Glutamatergic neuron (in vitro differentiated cells): ENCODE measurements at places on chromosomes 6 and 20. TPM values are rescaled to one million over a fixed set of nuclear protein-coding genes. Genes with fewer than 3 reads are reported as not detected.

DNA sequence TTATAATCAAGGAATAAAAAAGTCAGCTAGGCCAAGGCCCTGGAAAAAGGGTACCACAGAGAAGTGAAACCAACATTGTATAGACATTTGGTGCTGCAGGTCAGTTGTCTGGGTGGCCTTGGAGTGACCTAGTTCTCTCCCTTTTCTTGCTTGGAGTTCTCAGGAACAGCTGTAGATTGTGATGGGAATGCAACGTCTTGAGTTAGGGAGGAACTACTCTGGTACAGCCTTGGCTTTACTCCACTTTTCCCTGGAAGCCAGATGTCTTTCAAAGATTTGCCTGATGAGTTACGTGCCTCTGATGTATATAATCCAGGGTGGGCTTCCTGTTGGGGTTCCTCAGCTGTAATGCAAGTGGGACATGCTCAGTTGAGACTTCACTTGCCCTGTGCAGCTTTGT is 694.7 kb downstream of the HTR1B start:
- no peak for DNase-seq

GRCh38 chr6:72382602-72383529 is 239.0 kb upstream of the KCNQ5 start:
- no peak for DNase-seq

- DNase-seq = no peak
Observed at GRCh38 chr6:41153451-41153850, 696 bp downstream of the TREML1 start.

DNA sequence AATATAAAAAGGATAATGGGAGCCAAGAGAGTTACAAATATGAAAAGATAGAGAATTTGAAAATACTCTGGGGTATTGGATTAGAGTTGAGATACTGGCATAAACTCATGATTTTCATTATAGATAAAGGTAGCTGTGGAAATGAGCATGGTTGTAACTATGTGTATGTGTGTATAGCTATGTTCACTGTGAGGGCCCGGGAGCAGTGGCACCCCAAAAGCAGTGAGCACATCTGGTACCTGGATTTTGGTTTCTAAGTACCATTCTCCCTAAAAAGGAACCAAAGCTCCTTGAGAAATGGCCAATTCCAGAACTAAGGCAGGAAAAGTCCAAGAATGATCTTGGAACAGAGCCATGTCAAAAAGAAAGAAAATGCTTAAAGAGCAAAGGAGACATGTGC is 202.4 kb upstream of the QKI start:
- DNase-seq = no peak

DNA sequence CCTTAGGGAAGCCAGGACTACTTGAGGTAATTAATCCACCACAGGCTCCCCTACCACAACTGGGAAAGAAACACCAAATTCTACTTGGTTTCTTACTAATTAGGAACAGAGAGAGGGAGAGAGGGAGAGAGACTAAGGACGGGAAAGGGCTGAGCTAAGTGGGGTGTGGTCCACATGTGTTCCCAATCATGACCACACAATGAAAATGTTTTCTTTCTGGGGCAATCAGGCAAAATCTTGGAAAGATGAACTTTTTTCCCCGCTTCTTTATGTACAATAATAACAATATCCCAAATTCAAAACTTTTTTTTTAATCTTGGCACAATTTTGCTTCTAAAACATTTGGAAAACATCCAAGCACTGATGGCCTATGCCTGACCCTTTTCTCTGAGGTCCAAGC is 734.4 kb downstream of the MAFB start:
- DNase-seq = no peak

GRCh38 chr6:33886673-33887144 is 82.9 kb upstream of the MLN start:
- no peak for DNase-seq

- no peak for DNase-seq
Observed at GRCh38 chr6:150417899-150418826, 49.4 kb downstream of the IYD start.

- no peak for DNase-seq
Observed at GRCh38 chr6:37525460-37526357, 26.0 kb upstream of the CCDC167 start.

DNA sequence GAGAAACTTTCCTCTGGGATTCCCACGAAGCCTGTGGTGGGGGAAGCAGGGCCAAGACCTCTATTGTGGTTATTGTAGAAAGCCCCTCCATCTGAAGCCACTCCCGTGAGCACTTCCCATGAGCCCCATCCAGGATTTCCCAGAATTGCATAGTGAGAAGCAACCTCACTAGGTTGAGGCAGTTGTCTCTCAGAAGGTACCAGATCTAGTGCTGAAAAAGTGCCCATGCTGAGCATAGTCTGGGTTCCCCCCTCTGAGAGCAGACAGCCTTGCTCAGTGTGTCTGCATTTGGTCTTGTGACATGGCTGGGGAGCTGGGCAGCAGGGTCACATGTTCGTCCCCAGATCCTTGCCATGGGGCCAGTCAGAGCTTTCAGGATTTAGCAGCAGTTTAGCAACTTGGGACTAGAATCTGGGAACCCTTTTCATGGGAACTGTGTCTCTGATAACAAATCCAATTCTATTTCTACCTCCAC is 38.6 kb downstream of the SLC9A8 start:
- no peak for DNase-seq

DNA sequence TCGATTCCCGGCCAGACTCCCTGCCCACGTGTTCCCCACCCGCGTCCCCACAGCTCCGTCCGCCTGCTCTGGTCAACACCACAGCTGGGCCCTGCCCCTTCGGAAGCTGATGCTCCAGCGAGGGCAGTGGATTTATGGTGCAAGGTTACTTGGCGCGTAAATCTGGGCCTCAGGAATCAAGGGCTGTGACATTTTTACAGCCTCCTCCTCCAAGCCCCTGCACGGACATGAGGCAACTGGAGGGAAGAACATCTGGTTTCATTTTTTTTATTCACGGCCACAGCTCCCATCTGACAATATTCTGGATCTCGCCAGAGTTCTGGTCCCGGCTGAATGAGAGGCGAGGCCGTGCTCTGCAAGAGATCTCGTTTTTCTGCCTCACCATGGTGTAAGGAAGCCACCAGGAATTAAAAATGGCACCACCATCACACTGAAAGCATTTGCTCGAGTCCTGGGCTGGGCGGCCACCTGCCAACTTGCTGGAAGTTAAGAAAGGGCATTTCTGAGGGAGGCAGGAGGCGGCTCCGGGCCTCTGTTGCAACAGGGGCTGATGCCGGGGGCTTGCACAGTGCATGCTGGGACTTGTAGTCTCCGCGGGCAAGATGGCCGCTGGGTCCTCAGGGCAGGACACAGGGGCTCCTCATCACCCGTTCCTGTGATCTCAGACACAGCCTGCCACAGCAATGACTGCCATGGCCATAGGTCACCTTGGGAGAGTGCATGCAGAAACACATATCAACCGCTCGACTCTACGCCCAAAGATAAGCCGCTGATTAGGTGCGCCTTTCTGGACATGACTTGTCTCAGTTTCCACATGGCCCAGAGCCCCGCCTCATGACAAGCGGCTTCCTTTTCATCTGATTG is 148.5 kb downstream of the LY86 start:
- peak; percentile 69 for DNase-seq

DNA sequence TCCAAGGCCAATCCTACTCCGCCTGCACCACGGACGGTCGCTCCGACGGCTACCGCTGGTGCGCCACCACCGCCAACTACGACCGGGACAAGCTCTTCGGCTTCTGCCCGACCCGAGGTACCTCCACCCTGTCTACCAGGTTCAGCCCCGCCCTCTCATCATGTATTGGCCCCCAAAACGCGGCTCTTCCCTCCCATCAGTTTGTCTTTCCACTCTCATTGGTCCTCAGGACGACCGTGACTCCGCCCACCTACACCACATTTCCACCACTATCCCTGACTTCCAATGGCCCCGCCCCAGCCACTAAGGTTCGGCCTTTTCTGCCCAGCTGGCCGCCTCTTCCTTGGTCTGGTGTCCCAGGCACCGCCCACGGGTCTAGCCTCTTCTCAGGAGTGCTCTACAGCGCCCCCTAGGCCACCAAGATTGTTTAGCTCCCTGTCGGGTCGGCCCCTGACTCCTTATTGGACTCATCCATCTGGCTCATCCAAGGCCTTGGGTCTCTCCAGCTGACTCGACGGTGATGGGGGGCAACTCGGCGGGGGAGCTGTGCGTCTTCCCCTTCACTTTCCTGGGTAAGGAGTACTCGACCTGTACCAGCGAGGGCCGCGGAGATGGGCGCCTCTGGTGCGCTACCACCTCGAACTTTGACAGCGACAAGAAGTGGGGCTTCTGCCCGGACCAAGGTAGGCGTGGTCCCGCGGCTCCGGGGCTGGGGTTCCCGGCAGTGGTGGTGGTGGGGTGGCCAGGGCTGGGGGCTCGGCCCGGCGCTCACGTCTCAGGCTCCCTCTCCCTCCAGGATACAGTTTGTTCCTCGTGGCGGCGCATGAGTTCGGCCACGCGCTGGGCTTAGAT is 3.1 kb downstream of the MMP9 start:
- no peak for DNase-seq

DNA sequence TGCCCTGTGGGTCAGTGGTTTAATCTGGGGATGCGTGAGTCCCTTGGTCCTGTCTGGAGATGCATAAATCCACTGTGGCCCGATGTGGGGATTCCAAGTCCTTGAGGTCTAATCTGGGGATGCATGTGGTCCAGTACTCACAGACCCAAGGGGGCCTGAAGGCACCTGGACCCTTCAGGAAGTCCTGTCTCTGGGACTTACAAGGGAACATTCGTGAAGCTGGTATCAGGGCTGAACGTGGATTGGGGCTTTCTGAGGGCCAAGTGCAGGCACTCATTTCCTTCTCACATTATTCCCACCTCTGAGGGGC is 25.2 kb upstream of the GTSF1L start:
- no peak for DNase-seq

GRCh38 chr20:6673071-6673470 is 94.4 kb upstream of the BMP2 start:
- DNase-seq = no peak

DNA sequence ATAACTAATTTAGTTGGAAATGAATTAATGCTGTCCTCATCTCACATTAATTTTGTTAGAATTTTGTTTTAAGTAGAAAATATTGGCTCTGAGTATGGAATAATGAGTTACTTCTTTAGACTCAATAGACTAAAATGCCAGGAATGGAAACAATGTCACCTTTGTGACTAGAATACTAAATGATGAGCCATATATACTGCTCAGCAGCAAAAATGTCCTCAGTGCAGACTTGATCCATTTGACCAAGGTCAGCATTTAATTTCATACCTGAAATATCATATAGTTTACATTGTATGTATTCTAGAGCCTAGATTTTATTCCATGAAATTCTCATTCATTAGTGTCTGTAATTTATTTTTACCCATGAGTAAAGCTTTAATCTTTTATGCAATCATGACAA is 217.7 kb downstream of the ADGRB3 start:
- DNase-seq = no peak

- DNase-seq = no peak
Observed at GRCh38 chr6:42084889-42085288, 34.6 kb downstream of the TAF8 start.

DNA sequence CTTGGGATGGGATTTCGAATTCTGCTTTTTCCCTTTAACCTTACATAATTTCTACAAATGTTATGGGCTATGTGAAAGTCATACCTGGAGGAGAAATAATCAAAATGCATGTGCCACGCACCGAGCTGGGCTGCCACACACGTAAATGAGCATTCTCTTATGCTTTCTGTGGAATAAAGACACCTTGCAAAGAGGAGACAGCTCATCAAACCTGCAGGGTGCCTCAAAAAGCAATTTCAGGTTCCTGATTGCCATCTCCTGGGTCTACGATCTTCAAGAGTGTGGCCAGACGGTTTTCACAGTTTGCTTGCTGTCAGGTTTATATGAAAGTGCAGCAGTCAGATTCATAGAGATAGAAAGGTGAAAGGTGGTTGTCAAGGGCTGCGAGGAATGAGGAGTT is 36.6 kb downstream of the DUSP22 start:
- DNase-seq = no peak

- DNase-seq = peak; percentile 46
Observed at GRCh38 chr20:38805958-38806854, 709 bp downstream of the PPP1R16B start.

GRCh38 chr20:53757472-53757913 is 163.9 kb upstream of the ZNF217 start:
- no peak for DNase-seq

DNA sequence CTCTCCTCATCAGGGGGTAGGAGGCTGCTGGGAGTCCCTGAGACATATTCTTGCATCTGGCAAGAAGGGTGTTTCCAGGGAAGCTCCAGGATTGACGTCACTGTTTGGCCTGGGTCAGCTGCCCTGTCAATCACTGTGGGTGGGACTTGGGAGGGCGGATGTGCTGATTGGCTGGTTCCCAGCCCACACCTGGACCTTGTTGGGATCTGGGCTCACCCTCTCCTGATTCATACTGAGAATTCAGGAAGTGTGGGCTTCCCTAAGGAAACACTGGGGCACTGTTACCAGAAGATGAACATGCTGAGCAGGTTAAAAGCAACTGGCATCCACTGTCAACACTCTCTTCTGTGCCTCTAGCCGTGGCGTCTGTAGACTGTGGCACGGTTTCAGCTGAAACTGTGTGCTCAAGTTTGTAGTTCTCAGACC is 36.5 kb downstream of the CDH26 start:
- DNase-seq = no peak

DNA sequence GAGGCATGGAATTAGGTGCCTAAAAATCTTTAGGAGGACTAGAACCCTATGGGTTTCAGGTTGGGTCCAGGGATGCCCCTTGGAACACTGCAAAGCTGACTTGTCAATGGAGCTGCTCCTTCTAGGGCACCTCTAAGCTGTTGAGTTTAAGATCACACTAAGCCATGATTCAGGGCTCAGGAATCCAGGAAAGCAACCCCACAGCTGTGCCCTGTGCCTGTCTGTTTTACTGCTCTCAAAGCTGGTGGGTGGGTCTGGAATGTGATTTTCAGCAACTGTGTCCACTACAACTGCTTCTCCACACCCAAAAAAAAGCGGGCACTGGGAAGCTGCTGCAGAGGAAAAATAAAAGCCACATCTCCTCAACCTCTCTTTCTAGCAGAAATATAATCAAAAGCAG is 310.4 kb upstream of the MOCS1 start:
- DNase-seq = no peak

DNA sequence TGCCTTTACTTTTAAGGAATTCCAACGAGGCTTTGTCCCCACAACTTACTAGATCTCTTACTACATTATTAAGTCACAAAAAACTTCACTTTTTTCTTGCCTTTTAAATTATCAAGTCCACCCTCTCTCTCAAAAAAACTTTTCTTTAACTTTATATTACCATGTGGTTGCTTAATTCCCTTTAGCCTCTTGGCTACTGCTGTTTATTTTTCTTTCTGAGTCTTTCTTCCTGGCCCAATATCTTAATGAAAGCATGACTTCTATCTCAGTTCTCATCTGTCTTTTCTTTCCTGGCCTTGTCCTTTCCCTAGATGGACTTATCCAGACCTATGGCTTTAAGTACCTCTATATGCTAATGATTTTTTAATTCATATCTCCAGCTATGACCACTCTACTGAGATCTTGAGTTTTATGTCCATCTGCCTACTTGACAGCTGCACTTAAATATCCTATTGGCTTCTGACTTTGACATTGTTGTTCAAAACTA is 710.5 kb downstream of the RFPL4B start:
- DNase-seq = no peak

POPDC3 gene
- 10.9 TPM for total RNA-seq

NT5E gene
- total RNA-seq = 0.29 TPM

NNAT gene
- 1,047 TPM for total RNA-seq

NTSR1 gene
- 4.0 TPM for total RNA-seq

RAET1E gene
- total RNA-seq = not detected
